ENCODE measurements at places on chromosomes 1 and 21.

- DNase-seq, result no peak
These were observed 708 bp upstream of the RBBP5 start for GRCh38 chr1:205122489-205122882.

DNA sequence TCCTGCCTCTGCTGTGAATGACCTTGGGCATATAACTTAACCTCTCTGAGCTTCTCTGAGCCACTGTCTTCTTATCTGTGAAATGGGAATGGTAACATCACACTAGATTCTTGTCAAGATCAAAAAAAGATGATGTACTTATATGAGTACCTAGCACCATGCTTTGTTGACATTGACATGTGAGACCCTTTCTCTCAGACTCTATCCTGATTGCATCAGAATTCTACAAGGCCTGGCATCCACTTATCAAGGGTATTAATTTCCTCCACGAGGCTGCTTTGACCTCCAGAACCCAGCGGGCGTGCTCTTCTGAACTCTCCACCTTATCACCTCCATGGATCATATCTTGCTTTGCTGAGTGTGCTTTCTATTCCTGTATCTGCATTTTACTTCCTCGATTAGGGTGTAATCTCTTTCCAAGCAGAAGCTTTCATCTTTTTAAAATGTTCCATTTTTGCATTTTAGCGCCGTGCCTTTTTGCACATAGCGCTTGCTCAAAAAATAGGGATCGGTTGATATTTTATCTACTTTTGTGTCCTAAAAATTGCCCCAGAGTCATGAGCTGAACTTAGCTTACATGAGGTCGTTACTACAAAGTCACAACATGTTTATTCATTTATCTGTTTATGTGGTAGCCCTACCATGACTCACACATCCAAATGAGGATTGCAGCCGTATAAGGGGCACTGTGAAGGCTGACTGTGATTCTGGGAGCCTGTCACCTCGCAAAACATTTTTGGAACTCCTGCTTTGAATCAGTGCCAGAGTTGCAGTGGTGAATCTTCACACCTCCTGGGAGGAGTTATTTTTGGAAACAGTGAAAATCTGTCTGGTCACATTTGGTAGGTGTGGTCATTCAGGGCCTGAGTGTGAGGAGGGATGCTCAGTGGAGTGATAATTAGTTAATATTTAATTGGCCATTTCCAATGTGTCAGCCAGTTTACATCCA lies 63.2 kb downstream of the IER5 start:
- no peak for DNase-seq

GRCh38 chr1:235817101-235817728 lies 49.5 kb downstream of the LYST start:
- DNase-seq, result no peak

GRCh38 chr1:1941868-1942752 lies 23.0 kb upstream of the TMEM52 start:
- no peak for DNase-seq

DNA sequence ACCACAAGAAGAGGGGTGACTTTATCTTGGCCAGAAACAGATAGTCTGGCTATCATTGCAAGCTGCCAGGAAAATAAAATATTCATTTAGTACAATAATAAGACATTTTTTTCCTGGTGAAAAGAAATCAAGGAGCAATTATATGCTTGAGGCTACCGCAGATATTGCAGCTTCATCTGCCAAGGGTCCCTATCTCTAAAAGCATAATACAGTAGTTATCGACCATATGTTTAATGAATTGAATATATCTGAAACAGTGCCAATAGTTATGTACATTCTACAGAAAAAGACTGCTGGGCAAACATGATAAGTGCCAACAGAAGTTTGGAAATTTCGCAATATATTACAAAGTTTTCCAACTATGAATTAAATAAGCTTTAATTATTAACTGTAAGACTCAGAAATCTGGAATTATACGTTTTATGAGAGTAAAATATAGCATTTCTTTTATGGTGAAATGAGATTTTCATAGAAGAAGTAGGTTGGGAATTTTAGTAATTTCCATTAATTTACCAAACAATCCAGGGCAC lies 561.1 kb upstream of the ZP4 start:
- DNase-seq, result no peak

GRCh38 chr1:168553680-168554553 lies 10.1 kb upstream of the XCL2 start:
- no peak for DNase-seq

DNA sequence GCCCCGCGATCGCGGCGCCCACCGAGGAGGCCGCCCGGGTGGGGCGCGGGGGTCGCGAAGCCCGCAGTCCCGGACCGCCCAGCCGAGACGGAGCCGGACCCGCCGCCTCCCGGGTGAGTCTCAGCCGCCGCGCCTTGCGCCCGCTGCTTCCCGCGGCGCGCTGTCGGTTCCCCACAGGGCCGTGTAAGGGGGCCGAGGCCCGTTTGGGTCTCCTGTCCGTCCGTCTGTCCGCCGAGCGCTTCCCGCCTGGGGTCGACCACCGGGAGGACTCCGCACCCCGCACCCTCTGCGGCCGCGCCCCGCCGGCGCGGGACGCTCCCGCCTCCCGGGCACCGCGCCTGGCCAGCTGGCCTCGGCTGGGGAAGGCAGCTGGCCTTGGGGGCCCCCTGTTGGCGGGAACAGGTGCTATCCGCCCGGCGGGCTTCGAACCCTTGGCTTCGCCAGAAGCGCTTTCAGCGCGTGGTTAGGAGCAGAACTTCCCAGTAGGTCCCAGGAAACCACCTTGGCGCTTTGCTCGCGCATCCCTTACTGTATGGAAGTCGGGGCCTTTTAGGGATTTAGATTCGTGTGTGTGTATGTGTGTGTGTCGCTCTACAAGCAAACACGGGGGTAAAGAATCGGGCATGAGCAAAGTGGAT lies 414 bp downstream of the TMEM51 start:
- no peak for DNase-seq

- DNase-seq, result no peak
These were observed 66.1 kb downstream of the UBE2U start for GRCh38 chr1:64269558-64269884.

- DNase-seq, result no peak
These were observed 516.9 kb downstream of the AMY1C start for GRCh38 chr1:104266612-104267011.

GRCh38 chr1:178541829-178542553 lies 29.1 kb downstream of the TEX35 start:
- no peak for DNase-seq

DNA sequence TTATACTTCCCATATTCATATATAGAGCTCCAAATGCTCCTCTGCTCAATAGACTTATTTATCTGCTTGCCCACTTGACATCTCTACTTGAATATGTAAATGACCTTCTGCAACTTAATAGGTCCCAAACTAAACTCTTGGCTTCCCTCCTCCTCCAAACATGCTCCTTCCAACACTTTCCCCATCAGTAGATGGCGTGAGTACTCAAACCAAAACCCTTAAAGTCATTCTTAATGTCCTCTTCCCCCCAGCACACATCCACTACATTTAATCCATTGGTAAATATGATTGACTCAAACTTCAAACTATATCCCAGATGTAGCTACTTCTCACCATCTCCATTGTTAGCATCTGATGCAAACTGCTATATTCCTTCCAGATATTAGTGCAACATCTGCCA lies 48.5 kb upstream of the PBX1 start:
- DNase-seq, result no peak

- DNase-seq, result no peak
These were observed 25.6 kb downstream of the MCOLN3 start for GRCh38 chr1:85022700-85023099.

DNA sequence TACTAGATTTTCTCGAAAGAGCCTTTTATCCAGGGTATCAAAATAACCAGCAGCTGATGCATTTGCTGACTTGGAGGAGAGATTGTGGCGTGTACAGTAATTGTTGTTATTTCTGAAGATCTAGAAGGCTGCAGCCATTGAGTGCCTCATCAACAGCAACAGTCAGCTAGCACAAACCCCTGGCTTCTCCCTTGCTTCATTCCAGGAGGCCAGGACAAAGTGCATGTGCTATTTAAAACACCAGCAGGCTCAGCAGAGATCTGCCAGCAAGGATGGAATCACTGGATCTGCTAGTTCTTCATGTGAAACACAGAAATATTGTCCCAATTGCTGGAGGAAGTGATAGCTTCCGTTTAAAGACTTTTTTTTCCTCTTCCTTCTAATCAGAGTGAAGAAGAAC lies 2.8 kb upstream of the NGF start:
- DNase-seq, result no peak

- no peak for DNase-seq
These were observed 272.1 kb downstream of the ZNF648 start for GRCh38 chr1:181789395-181789794.

- peak; percentile 84 for DNase-seq
These were observed 11.5 kb downstream of the ADAMTSL4 start for GRCh38 chr1:150560576-150561253.

DNA sequence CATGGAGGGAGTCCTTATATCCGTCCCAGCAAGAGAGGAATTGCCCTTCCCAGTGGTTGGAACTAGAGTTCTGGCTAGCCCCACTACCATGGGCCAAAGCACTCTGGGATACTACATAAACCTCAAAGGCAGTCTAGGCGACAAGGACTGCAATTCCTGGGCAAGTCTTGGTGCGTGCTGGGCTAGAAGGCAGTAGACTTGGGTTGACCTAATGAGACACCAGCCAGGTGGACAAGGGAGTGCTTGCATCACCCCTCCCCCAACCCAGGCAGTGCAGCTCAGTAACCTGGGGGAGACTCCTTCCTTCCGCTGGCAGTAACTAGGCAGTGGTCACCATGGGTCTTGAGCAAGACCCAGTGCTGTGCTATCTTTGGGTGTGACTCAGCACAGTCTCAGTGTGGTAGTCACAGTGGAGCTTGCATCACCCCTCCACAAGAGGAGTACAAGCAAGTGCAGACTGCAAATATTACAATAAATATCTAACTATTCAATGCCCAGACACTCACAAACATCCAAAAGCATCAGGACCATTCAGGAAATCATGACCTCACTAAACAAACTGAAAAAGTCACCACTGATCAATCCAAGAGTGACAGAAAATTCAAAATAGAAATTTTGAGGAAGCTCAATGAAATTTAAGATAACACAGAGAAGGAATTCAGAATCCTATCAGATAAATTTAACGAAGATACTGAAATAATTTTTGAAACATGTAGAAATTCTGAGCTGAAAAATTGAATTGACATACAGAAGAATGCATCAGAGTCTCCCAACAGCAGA lies 84.7 kb upstream of the LYPLAL1 start:
- DNase-seq, result no peak

GRCh38 chr1:53442299-53442698 lies 16.9 kb upstream of the DMRTB1 start:
- DNase-seq, result no peak

DNA sequence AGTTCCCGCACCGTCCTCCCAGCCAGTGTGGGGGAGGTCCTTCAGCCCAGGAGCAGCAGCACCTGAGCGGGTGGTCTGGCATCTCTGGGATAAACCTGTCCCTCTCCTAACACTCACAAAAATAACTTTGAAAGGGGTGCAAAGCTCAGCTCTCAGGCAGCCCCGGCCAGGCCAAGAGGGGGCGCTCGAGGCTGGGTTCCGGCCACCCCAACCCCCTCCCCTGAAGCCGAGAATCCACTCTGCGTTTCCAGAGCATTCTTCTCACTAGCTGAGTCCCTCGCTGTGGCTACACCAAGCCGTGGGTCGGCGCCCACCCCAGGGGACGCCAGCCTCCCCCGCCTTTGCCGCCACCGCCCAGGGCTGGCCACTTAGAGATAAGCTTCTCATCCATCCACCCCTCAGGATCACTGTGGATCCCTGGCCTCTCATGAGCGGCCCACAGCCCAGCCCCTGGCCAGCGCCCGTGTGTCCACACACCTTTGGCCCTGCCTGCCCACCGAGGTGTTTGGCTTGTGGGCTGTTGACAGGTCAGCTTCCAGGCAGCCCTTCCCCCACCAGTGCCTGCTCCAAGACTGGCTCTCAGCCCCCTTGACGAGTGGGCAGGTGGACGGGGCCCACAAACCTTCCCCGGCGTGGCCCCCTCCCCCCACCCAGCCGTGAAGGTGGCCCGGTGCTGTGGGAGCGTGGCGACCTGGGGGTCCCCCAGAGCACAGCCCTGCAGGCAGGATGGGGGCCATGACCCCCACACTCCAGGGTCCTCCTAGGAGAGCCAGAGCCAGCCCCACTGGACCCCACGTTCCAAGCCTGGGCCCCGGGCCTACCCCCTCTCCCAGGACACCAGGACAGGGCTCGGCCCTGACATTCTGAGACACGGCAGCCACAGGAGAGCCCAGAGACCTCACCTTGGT lies 1.9 kb downstream of the FTCD start:
- DNase-seq, result peak; percentile 12

- DNase-seq, result no peak
These were observed 601 bp downstream of the FAM131C start for GRCh38 chr1:16072616-16073484.

DNA sequence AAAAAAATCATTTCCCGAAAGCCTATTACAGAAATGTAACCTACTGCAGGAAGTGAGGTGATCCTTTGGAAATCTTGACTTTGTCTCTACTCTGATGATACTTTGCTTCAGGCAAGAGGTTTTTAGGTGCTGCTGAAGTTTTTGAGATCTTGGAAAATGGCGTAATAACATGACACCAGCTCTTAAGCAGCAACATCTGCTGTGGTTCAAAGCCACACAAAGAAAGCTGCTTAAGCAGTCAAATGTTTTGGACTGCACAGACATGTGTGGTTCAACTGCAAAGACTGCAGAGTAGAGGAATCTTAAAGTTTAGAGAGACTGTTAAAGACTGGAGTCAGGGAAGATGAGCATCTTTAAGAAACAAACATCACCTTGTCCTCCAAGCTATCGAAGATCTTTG lies 139.0 kb downstream of the RASAL2 start:
- no peak for DNase-seq

DNA sequence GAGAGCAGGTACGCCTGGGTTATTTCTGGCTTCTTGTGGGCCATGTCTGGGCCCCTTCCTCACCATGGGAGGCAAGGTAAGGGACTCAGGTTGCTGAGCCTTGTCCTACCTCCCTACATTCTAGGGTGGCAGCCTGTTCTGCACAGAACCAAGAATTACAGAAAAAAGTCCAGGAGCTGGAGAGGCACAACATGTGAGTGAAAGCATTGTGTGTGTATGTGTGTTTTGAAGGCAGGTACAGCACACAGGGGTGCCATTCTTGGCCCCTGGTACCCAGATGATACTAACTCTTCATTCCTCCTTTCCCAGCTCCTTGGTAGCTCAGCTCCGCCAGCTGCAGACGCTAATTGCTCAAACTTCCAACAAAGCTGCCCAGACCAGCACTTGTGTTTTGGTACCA lies 4.4 kb downstream of the JTB start:
- DNase-seq, result no peak

DNA sequence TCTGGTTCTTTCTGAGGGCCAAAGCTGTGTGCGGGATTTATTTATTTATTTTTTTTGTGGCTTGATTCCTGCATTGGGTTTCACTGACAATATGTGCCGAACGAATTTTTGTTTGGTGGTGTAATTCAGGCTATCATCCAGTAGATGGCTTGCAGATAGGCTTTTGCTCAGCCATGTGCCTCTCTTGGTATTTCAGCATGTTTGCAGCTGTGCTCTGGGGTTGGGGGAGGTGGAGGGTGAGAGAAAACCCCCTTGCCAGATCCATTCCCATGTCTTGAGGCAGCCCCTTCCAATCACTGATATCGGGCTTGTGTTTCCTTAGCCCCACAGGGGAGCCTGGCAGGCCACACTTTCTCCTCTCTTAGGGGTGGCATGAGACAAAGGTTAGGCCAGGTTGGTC lies 302.4 kb downstream of the PTGER3 start:
- DNase-seq, result no peak

- no peak for DNase-seq
These were observed 522 bp downstream of the TMEM59 start for GRCh38 chr1:54052431-54052933.
